ENCODE measurements at places on chromosomes 6 and 20. TPM values are rescaled to one million over a fixed set of nuclear protein-coding genes. Genes with fewer than 3 reads are reported as not detected.

DNA sequence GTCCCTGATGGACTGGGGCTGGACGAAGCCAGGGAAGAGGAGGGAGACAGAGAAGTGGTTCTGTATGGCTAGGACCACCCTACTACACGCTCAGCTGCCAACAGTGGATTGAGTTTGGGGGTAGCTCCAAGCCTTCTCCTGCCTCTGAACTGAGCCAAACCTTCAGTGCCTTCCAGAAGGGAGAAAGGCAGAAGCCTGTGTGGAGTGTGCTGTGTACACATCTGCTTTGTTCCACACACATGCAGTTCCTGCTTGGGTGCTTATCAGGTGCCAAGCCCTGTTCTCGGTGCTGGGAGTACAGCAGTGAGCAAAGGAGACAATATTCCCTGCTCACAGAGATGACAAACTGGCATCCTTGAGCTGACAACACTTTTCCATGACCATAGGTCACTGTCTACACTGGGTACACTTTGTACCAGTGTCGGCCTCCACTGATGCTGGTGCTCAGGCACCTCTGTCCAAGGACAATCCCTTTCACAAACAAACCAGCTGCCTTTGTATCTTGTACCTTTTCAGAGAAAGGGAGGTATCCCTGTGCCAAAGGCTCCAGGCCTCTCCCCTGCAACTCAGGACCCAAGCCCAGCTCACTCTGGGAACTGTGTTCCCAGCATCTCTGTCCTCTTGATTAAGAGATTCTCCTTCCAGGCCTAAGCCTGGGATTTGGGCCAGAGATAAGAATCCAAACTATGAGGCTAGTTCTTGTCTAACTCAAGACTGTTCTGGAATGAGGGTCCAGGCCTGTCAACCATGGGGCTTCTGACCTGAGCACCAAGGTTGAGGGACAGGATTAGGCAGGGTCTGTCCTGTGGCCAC is 11.3 kb upstream of the RBCK1 start:
- no peak for DNase-seq

- DNase-seq: no peak
Observed at GRCh38 chr6:77397561-77397960, 65.7 kb downstream of the HTR1B start.

- DNase-seq: no peak
Observed at GRCh38 chr6:168935628-168936010, 318.0 kb downstream of the THBS2 start.

DNA sequence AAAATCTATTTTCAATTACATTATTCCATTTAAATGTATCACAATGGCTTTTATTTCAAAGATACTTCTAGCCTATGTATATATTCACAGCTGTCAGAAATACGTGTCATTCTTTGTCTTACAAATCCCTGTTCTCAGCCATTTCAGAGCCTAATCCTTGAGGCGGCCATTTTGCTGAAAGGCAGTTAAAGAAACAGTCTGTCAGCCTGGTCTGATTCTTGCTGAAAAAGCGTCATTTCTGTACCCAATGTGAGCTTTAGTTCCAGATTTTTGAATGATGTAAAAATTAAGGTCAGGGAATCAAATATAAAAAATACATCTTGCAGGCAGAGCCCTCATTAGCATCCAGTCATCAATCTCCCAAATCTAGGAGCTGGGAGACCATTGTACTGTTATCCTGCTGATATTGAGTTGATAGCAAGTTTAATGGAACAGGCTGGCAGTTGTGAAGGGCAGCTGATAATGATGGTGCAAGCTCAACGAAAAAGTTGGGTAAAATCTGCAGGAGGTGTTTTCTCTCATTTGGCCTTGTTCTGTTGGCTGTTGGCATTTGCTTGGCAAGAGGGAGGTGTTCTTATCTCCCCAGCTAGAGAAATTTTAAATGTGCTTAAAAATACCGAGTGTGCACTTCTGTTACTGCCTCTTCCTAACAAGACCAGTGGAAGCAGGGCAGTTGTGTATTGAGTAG is 314.8 kb downstream of the SOX4 start:
- no peak for DNase-seq

- no peak for DNase-seq
Observed at GRCh38 chr6:134007077-134007476, 45.3 kb downstream of the SLC2A12 start.

GRCh38 chr6:15508931-15509330 is 153.9 kb downstream of the DTNBP1 start:
- no peak for DNase-seq

DNA sequence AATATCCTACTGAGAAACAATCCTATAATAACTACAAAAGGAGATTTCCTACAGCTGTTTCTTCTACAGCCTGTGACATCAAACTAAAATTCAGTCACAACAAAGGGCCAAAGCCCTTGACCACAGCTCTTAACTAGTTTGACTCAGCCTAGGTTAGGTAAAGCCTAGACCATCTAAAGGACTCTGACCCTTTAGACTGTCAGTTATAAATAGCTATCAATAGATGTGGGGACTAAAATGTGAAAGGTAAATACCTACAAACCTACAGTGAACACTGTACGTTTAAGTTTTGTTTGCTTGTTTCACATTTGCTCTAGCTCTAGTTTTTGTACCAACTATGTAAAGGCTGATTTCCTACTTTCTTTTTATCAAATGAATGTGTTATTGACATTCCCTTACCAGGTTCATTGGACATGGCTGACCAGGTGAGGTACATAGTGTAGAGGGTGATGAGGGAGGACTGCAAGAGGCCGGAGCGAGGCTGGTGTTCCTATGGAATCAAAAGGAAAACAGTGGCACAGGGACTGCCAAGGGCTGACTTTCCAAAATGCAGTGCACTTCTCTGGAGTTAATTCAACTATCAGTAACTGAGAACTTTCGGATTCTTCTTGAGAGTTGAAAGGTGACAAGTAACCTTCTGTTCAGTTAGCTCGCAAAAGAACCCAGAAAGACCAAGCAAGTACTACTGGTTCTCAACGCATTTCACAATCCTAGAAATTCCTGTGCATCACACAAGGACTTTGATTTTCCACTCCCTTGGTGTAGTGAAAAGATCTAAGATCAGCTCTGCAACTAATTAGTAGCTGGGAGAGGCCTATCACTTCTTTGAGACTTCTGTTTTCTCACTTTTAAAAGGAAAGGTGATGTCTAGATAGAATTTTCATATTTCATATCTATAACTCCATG is 17.2 kb downstream of the SERINC3 start:
- DNase-seq: no peak

DNA sequence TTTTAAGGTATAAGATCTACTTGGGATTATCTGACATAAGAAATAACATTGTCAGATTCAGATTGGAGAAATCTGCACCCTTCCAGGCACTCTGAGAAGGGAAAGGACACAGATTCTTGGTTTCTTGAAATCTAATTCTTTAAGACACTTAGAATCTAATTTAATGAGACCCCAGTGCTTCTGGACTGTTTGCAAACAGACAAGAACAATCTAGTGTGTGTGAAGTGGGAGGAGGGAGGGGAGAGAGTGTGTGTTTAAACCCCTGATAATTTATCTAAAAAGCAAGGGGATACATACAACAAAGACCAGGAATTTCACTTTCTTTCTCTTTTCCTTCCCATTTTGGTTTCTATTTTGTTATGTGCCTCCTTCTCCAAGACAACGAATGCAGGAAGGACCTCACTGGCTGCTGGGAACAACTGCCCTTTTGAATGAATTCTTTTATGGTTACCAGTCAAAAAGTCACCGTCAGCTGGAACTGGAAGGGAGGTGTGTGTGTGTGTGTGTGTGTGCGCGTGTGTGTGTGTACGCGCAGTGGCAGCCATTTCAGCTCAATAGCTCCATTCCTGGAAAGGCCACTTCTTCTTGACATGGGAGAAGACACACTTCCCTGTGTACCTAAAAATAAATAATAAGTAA is 129.4 kb downstream of the BCAS1 start:
- DNase-seq: no peak

DNA sequence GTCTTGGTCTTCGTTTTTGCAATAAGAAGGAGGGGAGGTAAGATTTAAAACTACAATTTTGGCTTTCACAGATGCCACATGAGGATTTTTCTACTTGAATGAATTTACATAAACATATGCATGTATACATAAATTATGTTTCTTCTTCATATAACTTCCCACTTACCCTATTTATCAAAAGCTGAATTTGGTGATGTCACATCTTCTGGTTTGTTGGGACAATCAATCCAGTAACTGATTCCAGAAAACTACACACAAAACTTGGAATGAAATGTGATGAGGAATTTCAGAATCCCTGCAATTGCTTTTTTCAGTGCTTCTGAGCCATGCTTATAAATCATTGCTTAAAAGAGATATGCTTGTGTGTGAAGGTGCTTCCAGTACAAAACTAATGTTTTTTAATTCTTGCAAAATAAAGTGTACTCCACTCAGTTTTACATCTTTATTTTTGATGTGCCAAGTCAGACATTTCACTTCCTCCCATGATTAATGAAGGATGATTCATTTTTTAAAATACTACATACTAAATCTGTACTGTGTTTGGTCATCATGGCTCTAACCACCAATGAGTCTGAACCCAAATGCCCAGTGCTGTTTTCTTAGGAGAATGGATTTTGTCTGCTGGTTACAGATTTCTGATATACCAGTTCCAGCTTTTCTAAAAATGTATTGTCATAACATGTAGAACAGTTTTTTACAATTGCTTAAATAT is 32.1 kb upstream of the RIN2 start:
- no peak for DNase-seq

- DNase-seq: no peak
Observed at GRCh38 chr6:159654483-159655098, 38.5 kb downstream of the SOD2 start.

The C6orf58 gene
- total RNA-seq: not detected

The MCHR2 gene
- total RNA-seq: not detected

The CALHM6 gene
- 4.8 TPM for total RNA-seq

The BRPF3 gene
- total RNA-seq: 23.9 TPM

The LY6G6F gene
- total RNA-seq: not detected

The TOMM34 gene
- total RNA-seq: 15.3 TPM

The RIPOR3 gene
- total RNA-seq: 3.5 TPM

The DYNLRB1 gene
- total RNA-seq: 163 TPM

The ADGRF5 gene
- total RNA-seq: 38.1 TPM

The MUCL3 gene
- not detected for total RNA-seq

The TIAM2 gene
- 9.2 TPM for total RNA-seq

The ANGPT4 gene
- total RNA-seq: 0.12 TPM

The OR12D1 gene
- total RNA-seq: not detected

Data from right cardiac atrium (tissue), 5 donors.